ENCODE measurements at places on chromosomes 3 and 15.

DNA sequence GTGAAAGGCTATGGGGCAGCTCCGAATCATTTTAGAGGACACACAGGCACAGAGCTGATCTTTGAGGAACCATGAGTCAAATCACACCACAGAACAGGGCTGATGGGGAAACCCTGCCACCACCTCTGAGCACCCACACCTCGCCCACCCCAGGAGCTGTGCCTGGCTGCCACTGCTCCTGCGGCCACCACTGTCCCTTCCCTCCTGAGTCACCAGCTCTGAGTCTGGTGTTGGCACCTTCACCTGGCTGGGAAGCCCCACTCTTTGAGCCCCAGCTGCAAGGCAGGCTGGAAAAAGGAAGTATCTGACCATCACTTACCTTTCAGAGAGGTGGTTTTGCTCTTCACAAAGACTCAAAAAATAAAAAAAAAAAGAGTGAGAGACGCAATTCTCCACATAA is 63.6 kb upstream of the MEF2A start:
- no peaks in the 10 kb centered on the region for H3K36me3 ChIP-seq
- no peaks in the 10 kb centered on the region for H3K27me3 ChIP-seq
- H3K4me3 ChIP-seq = no peak overlapping the region

GRCh38 chr15:99177679-99178078 is 71.7 kb downstream of the TTC23 start:
- no peak overlapping the region for H3K27ac ChIP-seq
- no peaks in the 10 kb centered on the region for H3K27me3 ChIP-seq
- peaks cover 4% of the 10 kb centered on the region for H3K36me3 ChIP-seq

DNA sequence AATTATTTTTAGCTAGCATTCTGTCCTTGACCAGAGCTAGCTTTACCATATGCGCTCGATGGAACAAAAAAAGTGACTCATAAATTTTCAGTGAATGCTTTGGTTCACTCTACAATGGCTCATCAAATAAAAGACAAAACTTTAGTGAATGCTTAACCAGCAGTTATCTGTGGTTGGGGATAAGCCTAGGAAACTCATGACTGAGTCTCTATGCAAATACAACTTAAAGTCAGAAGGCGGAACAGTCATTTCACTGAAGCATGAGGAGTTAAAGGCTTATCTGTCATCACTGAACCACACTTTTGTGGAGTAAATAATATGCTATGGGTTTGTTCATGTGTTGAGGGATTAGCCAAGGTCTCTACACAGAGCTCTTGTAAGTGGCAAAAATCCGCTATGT is 308.4 kb downstream of the SQOR start:
- H3K36me3 ChIP-seq = no peaks in the 10 kb centered on the region
- no peak for DNase-seq
- H3K27me3 ChIP-seq = no peaks in the 10 kb centered on the region
- no peak overlapping the region for H3K4me3 ChIP-seq
- H3K4me1 ChIP-seq = no peaks in the 10 kb centered on the region

DNA sequence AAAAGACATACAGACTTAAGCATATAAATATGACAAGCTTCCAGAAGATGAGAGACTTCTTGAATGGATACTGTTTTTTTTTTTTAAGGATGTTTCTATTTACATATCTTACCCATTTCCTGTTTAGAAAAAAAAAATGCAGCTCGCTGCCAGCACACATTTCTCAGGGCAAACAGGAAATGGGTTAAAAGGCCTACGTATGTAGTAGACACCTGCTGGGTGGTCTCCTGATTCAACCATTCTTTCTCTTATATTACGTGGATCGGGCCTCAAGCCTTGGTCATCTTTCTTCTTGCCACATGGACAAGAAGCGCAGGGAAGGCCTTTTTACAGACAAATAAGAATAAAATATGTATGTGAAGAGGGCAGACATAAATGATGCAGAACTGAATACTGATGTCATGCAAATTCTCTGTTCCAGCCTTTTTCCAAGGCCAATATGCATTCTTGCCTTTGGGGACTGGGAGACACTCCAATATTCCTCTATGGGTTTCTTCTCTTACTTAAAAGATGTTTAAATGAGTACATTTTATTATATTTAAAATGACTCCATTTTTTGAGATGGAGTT is 35.0 kb upstream of the TJP1 start:
- no peaks in the 10 kb centered on the region for H3K27me3 ChIP-seq
- H3K4me3 ChIP-seq = no peak overlapping the region
- H3K27ac ChIP-seq = no peak overlapping the region

DNA sequence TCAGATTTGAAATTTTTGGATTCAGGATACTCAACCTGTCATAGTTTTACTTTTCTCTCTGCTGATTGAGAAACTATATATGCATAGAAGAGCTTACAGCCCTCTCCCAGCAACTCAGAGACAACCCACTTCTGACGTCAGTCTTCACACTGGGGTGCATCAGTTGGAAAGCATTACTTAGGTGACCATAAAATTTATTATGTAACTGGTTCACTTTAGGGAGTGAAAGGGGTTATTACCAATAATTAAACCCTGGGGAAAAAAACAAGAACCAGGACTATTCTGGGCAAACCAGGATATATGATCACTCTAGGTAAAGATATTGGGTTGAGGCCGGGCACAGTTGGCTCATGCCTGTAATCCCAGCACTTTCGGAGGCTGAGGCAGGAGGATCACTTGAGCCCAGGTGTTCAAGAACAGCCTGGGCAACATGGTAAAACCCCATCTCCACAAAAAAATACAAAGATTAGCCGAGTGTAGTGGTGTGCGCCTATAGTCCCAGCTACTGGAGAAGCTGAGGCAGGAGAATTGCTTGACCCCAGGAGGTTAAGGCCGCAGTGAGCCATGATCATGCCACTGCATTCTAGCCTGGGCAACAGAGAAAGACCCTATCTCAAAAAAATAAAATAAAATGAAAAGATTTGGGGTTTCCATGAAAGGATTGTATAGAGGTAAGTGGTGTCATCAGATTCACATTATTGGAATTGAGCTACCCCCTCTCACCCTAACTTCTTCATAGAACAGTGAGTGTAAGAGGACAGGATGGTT is 27.1 kb downstream of the HES1 start:
- no peak overlapping the region for H3K4me3 ChIP-seq
- H3K36me3 ChIP-seq = no peaks in the 10 kb centered on the region
- no peaks in the 10 kb centered on the region for H3K27me3 ChIP-seq
- no peak for DNase-seq
- no peak overlapping the region for H3K27ac ChIP-seq

GRCh38 chr3:99319961-99320360 is 318.4 kb upstream of the COL8A1 start:
- no peaks in the 10 kb centered on the region for H3K36me3 ChIP-seq
- no peak for DNase-seq
- H3K27me3 ChIP-seq = no peaks in the 10 kb centered on the region
- H3K4me3 ChIP-seq = no peak overlapping the region
- no peak overlapping the region for H3K27ac ChIP-seq
- H3K4me1 ChIP-seq = no peaks in the 10 kb centered on the region

DNA sequence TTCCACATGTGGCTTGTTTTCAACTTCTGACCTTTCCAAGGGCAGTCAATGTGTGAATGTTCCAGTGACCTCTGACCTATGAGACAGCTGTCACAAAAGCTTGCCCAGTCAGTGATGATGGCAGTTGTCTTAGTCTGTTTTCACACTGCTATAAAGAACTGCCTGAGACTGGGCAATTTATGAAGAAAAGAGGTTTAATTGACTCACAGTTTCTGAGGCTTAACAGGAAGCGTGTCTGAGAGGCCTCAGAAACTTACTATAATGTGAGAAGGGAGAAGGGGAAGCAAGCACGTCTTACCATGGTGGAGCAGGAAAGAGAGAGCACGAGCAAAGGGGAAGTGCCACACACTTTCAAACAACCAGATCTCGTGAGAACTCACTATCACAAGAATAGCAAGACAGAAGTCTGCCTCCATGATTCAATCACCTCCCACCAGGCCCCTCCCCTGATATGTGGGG is 95.6 kb downstream of the ECT2 start:
- no peak overlapping the region for H3K27ac ChIP-seq
- DNase-seq = no peak
- no peak overlapping the region for H3K4me3 ChIP-seq
- no peaks in the 10 kb centered on the region for H3K36me3 ChIP-seq
- no peaks in the 10 kb centered on the region for H3K27me3 ChIP-seq
